EH (cell line): ENCODE measurements at places on chromosomes 16 and 17.

- DNase-seq = no peak
These were observed 11.5 kb downstream of the SLX4 start for GRCh38 chr16:3599922-3600321.

DNA sequence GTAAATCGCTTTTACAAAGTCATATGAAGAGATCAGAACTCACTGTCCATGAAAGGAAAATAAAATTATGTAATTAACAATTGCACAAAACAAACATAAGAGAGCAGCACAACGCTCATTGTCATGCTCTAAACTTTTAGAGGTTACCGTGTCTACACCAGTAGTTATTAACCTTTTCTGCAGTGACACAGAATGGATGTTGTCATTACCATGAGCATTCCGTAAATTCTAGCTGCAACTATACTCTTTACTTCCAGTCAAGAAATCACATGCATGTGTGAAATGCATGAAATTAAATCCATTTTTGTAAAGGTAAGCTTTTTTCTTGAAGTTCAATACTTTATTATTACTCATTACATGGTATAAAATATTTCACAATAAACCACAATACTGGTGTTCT lies 38.2 kb downstream of the USP32 start:
- no peak for DNase-seq

- peak; percentile 88 for DNase-seq
These were observed 48.4 kb downstream of the CLEC16A start for GRCh38 chr16:10992797-10993196.

GRCh38 chr17:8847891-8848290 lies 19.6 kb downstream of the PIK3R6 start:
- no peak for DNase-seq

DNA sequence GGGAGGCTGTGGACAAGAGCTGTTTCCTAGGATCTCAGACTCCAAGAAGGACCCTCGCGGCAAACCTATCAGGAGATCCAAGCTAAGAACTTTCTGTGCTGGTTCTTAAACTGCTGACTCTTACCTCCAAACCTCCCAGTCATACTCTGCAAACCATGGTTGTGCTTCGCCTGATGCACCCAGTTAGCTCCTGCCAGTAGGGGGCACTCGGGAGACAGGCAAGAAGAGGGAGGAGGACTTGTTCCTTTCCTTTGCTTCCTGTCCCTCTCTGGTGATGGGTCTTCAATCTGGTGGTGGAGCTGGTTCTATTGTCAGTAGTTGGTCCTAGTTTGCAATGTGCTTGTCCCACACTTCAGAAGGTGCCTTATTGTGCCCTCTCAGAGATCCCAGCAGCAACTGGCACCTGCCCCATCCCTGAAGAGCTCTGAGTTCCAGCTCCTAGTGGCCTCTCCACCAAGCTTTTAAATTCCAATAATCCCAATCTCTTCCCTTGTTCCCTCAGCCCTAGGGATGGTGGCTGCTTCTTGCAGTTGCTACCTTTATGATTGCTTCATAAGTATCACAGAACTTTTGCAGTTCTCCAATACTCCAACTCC lies 113.5 kb upstream of the RPL38 start:
- peak; percentile 8 for DNase-seq

- no peak for DNase-seq
These were observed 54.3 kb downstream of the N4BP1 start for GRCh38 chr16:48555597-48556242.

DNA sequence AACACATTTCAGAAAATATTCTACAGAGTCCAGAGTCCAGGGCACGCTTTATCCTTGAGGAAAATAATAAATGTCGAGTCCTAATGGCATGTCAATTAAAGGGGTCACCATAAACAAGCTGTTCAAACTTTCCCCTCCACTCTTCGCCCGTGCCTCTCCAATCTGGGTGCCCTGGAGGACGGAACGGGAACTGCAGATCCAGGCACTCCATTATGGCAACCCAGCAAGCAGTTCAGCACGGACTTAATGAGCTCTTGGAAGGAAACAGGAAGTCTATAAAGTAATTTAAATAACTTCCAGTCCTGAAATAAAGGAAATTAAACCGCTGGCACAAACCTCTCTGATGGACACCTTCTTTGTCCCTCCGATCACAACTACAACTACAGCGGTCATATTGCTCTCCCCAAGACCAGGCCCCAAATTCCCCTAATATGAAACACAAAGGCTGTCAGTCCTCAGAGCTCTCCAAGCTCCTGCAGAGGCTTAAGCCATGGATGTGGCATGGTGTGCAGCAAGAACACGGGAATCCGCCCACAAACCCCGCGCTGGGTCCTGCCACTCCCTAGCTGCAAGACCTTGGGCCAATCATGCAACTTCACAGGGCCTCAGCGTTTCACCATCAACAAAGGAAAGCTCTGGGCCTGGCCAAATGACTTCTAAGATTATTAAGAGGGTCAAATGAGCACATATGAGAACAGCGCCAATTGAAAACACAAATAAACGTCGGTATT lies 52.6 kb downstream of the ZFHX3 start:
- DNase-seq = no peak

DNA sequence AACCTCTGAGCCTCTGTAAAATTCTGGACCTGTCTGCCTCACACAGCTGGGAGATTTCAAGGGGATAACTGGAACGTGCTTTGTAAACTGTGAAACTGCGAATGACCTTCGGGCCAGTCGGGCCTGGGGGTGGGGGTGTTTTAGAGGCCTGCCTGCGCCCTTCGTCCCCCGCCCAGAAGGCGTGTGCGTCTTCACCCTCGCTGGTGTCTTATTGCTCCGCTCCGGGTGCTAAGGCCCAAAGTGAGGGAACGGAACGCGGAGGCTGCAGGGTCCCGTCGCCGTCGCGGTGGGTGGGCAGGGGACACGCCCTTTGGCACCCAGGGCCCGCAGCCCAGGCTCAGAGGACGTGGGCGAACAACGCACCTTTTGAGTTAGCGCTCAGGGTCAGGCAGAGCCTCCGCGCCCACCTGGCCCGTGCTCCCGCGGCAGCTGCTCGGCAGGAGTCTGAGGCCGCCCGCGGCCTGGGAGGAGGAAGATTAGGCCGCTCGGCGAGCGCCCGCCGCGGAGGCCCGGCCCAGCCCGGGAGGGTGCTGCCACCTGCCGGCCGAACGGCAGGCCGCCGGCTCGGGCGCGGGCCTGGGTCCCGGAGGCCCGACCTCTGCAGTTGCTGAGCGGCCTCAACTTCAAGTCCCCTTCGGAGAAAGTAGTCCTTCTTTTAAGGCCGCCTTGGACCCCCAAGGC lies 29.7 kb downstream of the DCAKD start:
- DNase-seq = peak; percentile 66

- no peak for DNase-seq
These were observed 29.0 kb downstream of the RMI2 start for GRCh38 chr16:11374255-11374654.

- DNase-seq = no peak
These were observed 45.4 kb upstream of the RASD1 start for GRCh38 chr17:17541640-17542001.

DNA sequence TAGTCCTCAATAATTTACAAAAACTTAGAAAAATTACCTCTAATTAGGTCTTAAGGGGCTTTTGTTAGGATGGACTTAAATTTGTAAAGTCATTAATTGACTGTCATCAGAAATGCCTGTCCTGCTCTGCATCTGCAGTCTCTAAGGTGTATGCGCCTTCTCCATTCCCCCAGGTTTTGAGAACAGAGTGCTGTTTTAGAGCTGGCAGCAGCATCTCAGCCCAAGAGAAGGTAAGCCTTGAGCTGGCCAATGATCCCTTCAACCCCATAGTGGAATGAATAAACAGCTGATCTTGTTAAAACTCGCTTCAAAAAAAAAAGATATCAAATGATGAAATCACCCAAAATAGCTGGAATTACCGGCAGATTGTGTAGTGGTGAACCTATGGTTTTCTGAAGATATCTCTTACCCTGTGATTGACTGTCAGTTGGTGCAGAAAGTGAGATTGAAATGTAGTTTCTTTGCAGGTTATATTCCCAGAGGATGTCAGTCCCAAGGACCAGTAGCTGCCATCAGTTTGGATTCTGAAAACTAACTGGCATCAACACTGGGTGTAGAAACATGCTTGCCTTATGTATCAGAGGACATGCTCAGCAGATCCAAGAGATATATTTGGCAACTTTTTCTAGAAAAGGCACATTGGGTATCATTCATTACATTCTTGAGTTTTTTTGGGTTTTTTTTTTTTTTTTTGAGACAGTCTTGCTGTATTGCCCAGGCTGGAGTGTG lies 25.7 kb downstream of the TRPV2 start:
- DNase-seq = peak; percentile 61

GRCh38 chr16:72924537-72924926 lies 123.4 kb downstream of the ZFHX3 start:
- DNase-seq = no peak

- DNase-seq = no peak
These were observed 5.6 kb downstream of the TP53I13 start for GRCh38 chr17:29573871-29574731.

GRCh38 chr17:29766796-29767327 lies 144.2 kb upstream of the CORO6 start:
- DNase-seq = no peak

- DNase-seq = peak; percentile 20
These were observed 190.4 kb downstream of the ABCC12 start for GRCh38 chr16:47965439-47965838.

DNA sequence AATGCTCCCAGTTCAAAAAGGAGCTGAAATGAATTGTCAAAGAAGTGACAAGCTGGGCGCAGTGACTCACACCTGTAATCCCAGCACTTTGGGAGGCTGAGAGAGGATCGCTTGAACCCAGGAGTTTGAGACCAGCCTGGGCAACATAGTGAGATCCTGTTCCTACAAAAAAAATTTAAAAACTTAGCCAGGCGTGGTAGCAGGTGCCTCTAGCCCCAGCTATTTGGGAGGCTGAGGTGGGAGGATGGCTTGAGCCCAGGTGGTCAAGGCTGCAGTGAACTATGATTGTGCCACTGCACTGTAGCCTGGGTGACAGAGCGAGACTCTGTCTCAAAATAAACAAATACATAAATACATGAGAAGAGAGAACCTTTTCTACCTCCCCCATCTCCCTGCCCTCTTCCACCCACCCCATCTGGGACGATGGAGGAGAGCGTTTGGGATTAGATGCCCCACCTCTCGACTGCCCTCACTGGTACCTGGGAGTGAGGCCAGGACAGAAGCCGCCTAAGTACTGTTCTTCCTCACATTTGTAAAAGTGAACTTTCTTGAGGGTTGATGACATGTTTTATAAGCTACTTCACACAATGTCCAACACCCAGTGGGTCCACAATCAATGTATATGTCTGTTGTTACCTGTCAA lies 2.4 kb downstream of the IL4R start:
- DNase-seq = no peak

DNA sequence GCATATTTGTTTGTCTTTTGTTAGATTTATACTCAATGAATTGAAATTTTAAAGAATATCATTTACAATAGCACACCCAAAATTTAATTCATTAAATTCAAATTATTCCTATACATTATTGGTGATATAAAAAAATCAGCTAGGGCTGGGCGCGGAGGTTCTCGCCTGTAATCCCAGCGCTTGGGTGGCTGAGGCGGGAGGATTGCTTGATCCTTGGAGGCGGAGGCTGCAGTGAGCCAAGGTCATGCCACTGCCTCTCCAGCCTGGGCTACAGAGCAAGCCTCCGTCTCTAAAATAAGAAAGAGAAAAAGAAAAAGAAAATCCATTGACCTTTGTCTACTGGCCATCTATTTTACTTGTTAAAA lies 4.5 kb upstream of the PRDM7 start:
- no peak for DNase-seq

GRCh38 chr16:3864562-3864961 lies 16.0 kb downstream of the CREBBP start:
- DNase-seq = no peak

DNA sequence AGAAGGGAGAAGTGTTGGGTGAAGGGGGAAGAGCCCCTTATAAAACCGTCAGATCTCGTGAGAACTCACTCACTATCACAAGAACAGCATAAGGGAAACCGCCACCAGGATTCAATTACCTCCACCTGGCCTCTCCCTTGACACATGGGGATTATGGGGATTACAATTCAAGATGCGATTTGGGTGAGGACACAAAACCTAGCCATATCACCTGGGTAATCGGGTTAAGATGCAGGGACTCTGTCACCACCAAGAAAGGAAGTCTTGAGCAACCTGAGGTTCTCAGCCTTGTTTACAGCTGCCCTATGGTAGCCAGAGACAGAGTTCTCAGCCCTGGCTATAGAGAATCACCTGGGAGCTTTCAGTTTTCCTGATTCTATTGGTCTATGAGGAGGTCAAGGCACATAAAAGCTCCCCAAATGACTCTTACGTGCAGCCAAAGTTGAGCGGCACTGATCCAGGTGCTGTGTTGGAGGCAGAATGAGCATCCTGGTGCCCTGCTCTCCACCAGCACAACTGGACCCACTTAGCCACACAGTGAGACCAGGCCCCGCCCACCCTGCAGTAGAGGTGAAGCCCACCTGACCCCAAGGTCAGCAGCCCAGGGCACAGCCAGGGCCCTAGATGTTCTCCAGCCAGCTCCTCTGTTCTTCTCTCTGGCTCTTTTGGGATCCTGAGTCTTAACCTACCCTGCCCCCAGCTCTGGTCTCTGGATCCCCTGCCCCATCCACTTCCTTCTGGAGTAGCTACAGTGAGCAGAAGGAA lies 138.5 kb upstream of the CDH5 start:
- no peak for DNase-seq

GRCh38 chr16:56679818-56680217 lies 2.5 kb upstream of the MT1X start:
- no peak for DNase-seq

GRCh38 chr17:75843577-75844529 lies at the start of gene UNC13D:
UNC13D (minus strand) TSS chr17:75844404; CDS start chr17:75844337, 67 bp downstream.
- no peak for DNase-seq

DNA sequence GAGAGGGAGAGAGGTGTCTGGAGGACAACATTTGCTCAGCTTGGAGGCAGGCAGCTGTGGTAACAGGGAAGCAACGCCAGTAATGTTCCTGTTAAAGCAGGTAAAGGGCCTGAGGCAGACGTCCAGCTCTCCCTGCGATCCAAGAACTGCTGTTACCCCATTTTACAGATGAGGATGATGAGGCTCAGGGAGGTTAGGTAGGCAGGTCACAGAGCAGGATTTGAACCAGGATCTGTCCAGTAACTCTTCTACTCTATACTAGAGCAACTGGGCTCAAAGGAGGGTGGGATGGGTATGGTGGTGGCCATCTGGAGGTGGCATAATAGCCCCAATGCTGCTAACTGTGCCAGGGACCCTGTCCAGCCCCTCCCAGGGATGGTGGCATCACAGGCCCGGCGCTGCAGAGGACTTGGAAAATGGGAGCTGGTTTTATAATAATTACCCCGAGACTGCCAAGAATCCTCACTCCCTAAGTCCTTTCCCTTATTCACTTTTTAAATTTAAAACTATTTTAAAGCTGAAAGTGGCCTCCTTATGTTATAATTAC lies 12.0 kb downstream of the CA7 start:
- DNase-seq = no peak

- DNase-seq = peak; percentile 90
These were observed 4.5 kb upstream of the HEXIM1 start for GRCh38 chr17:45143767-45144198.
